NCI-H510A (cell line): ENCODE measurements at places on chromosomes 2 and 18.
A peak's percentile ranks its signal among the peaks of the same experiment; 100 is the strongest.

DNA sequence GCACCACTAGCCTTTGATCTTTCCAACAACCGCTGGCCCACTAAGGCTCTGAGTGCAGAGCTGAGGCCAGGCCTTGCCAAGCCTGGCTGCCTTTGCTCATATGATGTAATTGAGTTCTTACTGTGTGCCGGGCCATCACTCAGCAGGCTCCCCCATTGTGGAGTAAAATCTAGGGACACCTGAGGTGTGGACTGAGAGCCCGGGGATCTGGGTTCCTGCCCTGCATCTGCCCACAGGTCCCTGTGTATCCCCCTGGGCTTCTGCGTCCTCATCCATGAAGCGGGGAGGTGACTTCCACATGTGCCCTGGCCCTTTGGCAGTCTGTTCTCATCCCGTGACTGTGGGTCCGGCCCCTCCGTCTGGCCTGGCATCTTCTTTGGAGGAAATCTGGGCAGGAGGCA lies 33.8 kb downstream of the GREB1 start:
- DNase-seq, result no peak

GRCh38 chr2:170235860-170236679 lies 58.1 kb downstream of the MYO3B start:
- peak; percentile 45 for DNase-seq

DNA sequence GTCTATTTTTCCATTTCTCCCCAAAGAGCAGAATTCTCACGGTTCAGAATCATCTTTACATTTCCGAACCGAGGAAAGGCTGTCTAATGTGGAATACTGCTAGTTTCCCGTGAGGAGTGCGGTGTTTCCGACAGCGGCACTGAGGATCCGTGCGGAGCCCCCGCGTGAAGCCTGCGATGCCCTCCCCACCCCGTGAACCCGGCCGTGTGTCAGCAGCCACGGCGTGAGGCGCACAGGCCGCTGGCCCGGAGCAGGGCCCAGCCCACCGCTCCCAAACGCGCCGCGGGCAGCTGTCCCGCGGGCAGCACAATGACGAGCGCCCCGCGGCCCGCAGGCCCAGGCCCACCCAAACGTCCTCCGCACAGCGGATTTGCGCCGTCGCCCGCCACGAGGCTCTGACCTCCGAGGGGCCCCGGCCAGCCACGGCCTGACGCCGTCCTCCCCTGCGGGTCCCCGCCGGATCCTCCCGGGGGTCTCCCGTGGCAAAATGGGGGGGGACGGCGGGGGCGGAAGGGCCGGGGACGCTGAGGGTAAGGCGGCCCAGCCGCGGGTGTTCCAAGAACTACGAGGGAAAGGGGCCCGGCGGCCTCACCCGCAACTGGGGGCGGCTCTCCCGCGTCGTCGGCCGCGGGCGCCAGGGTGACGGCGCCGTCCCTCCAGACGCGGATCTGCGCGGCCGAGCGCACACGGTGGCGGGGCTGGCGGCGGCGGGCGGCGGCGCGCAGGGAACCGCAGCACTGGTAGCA lies 796 bp downstream of the SPIRE1 start:
- no peak for DNase-seq

GRCh38 chr2:10164601-10165000 lies 42.1 kb downstream of the RRM2 start:
- no peak for DNase-seq

DNA sequence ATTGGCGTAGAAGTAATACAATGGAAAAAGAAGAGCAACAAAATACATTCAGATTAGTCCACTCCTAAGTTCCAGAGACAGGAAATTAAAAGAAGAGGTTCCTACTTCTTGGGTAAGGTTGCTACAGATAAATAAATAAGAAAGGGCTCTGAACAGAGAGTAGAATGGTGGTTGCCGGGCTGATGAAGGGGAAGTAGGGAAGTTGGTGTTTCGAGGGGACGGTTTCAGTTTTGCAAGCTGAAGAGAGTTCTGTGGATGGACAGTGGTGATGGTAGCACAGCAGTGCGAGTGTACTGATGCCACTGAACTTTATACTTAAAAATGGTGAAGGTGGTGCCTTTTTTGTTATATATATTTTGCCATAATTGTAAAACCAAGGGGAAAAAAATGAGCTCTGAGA lies 48.2 kb downstream of the CABYR start:
- no peak for DNase-seq

GRCh38 chr2:111669928-111670695 lies 213.9 kb downstream of the ANAPC1 start:
- DNase-seq, result no peak
